Occipital lobe (tissue), 3 donors: ENCODE measurements at places on chromosomes 11 and 22.

- DNase-seq, result no peak
These were observed 3.5 kb upstream of the LGALS12 start for GRCh38 chr11:63502252-63502820.

DNA sequence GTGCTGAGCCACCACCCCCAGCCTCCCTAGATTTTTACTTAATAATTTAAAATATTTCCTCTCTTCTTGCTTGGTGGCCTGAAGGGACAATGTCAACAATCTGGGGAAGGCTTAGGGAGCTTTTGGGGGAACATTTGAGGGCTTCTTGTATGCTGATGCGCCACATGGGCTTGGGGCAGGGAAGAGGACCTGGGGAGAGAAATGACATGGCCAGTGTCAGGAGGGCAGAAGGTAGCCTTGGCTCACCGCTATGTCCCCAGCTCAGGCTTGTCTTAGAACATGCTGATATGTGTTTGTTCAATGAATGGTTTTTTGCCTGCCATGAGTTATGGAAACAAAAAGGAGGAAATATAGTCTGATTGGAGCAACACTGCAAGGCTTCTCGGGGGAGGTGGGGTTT, 51.6 kb downstream of the ST14 start:
- no peak for DNase-seq

DNA sequence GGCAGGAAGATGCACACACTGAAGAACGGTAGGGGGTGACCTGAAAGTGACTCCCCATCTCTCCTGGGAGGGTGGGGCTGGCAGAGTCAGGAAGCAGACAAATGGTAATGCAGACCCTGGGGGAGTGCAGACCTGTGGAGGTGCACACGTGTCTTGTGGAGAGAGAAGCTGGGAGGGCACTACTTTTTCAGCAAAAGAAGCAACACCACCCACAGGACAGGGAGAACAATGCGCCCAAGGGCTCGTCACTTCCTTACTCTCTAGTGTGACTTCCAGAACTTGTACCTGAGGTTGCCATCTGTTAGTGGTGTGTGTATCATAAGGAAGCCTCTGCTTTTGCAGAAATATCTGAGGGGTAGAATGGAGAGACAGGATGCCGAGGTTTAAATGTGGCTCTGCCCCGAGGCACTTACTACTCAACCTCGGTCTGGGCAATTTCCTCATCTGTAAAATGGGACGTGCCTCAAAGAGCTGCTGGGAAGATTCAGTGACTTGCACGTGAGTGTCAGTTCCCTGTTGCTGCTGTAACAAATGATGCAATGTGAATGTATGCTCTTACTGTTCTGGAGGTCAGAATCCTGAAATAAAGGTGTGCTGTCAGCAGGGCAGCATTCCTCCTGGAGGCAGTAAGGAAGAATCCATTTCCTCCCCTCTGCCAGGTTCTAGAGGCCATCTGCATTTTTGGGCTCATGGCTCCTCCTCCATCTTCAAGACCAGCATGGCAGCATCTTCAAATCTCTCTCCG, 323.4 kb downstream of the SHANK2 start:
- DNase-seq, result no peak

DNA sequence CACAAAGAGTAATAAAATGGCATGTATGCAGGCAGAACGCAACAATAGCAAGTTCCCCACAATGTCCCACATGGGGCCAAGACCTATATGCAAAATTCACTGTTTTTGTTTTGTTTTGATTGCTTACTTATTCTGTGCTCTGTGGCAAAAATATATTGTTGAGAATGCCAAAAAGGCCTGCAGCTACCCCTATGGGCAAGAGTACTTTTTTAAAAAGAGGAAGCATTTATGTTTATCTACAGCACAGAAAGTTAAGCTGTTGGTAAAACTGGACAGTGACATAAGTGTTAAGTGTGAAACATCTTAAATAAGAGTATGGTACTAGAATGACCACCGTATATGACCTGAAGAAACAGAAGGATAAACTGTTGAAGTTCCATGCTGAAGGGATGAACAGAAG, 301.9 kb upstream of the ZC3H12C start:
- DNase-seq, result no peak

- DNase-seq, result no peak
These were observed 6.6 kb upstream of the MS4A12 start for GRCh38 chr11:60485987-60486386.

DNA sequence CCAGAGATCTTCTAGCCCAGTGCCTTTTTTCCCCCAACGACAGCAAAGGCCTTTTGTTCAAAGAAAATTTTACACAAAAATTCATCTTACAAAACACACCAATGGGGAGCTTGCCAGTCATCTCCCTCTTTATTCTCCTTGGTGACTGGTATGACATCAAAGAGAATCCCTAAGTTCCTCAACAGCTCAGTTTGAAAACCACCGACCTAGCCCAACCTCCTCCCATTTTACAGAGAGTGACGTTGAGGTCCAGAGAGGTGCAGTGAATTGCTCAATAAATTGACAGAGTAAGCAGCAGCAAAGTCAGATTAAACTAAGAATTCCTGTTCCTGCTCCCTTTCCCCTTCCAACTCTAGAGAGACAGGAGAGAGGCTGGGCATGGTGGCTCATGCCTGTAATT, 7.8 kb downstream of the SLC43A3 start:
- no peak for DNase-seq

DNA sequence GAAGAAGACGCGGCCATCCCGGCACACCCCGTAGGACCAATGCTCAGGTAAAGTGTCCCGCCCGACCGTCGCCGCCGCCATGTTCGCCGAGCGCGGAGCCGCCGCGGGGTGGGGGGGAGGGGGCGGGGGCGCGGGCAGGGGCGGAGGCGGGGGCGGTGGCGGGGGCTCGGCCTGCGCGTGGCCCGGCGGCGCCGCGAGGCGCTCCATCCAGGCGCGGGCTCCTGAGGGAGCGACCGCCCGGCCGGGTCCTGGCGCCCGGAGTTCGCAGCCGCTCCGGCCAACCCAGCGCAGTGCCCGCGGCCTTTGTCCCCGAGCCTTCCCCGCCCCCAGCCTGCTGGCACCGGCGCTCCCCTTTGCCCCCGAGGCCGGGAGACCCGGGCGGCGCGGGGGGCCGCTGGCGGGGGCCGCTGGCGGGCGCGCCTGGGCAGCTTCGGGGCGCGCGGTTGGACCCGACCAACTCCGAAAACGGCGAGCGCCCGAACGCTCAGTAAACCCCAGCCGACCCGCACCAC, at the start of gene PLEKHA7:
PLEKHA7 (minus strand) TSS at position 94 of the 512 bp plus-strand sequence; CDS start at position 81, 13 bp downstream.
- DNase-seq, result no peak

- no peak for DNase-seq
These were observed 288.3 kb upstream of the ANO3 start for GRCh38 chr11:26043665-26044064.

DNA sequence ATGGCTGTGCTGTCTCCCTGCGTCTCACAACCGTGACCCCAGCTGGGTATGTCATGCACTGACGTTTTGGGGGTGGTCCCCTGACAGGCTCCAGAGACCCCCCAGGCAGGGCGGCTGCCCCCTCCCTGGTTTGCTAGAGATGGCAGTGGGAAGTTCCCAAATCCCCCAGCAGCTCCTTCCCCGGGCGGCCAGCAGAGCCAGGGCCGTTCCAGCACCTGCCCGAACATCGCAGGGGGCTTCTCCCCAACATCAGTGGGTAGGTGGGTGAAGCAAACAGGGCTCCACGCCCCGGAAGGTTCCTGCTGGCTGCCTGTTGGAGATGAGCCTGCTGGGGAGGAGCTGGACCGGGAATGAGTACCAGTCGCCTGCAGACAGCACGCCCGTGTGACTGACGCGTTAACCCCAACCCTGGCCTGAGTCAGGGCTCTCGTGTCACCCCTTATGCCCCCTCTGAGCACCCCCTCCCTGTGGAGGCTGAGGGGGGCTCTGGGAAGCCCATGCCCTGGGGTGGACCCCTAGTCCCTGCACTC, 45.6 kb downstream of the GRAMD4 start:
- no peak for DNase-seq

GRCh38 chr22:17434856-17435255, 65.6 kb downstream of the CECR2 start:
- DNase-seq, result no peak

DNA sequence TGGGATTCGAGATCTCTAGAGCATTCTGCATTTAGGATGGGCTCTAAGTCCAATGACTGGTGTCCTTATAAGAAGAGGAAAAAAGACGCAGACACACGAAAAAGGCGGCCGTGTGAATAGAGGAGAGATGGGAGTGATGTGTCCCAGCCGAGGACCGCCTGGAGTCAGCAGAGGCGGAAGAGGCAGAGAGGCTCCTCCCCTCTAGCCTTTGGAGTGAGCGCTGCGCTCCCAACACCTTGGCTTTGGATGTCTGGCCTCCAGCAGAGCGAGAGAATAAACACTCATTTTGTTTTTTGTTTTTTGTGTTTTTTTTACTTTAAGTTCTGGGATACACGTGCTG, 83.0 kb upstream of the RTL6 start:
- DNase-seq, result no peak

- DNase-seq, result no peak
These were observed 626 bp upstream of the F2 start for GRCh38 chr11:46718155-46719019.

GRCh38 chr11:10858439-10859325, 829 bp upstream of the ZBED5 start:
- DNase-seq, result peak; percentile 64

- peak; percentile 81 for DNase-seq
These were observed 30.0 kb upstream of the WNT11 start for GRCh38 chr11:76236092-76236999.

GRCh38 chr22:38531251-38531938, 25.3 kb upstream of the DDX17 start:
- DNase-seq, result no peak
